Stimulated activated CD8-positive, alpha-beta memory T cell treated with anti-CD3 and anti-CD28 coated beads, Interleukin-12 subunit alpha, Interleukin-12 subunit beta, amount 100 ng/mL, for 4 hours (primary cell): ENCODE measurements at places on chromosomes 6 and 20.

GRCh38 chr20:9403448-9403847 is 110.9 kb upstream of the LAMP5 start:
- DNase-seq = no peak

- DNase-seq = no peak
Measured at GRCh38 chr6:142275236-142276006, 26.4 kb upstream of the ADGRG6 start.

DNA sequence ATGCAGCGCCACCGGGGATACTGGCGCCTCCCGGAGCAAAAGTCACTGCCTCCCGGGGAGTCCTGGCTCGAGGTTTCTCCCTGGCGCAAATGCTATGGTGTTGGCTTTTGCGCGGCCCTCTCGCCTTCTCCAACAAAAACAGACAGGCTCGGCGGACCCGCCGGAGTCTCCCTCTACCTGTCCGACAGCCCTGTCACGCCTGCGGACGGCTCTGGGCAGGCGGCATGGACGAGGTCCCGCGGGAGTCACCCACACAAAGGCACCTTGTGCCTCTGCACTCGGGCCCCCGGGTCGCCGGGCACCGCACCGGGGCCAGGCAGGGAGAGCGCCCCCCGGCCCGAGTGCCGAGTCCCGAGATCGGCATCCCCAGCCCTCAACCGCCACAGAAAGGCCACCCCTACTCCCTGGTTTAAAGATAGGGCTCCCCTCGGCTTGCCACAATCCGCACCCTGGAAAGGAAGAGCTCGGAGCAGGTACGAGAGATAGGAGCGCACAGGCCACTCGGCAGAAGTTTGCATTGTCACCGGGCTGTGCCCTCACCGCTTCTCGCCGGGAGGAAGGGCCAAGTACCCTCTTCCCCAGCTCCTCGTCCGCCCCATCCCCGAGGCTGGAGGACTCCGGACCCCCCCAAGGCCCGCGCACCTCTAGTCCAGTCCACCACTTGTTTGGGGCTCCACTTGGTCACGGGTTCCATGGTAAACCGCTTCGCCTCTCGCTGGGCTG is 903 bp downstream of the CNKSR3 start:
- DNase-seq = no peak

- DNase-seq = no peak
Measured at GRCh38 chr20:19692685-19693119, 65.4 kb upstream of the RIN2 start.

DNA sequence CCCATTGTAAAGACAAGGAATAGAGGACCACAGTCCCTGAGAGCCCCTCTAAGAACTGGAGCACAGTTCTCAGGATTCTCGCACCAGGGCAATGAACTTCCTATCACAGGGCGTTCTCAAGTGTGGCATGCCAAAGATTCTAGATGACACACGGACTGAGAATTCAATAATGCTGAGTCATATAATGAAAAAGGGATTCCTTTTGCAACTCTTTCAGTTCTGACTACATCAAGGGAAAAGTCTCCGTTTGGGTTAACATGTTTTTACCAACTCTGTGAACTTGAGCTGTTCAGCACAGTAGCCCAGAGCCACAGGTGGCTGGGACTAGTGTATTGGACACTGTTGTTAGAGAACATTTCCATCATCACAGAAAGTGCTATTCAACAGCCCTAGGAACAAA is 3.4 kb downstream of the MED20 start:
- DNase-seq = no peak

GRCh38 chr6:97939440-97940168 is 656.6 kb upstream of the MMS22L start:
- no peak for DNase-seq

GRCh38 chr20:2840967-2841531 is 504 bp downstream of the VPS16 start:
- no peak for DNase-seq

GRCh38 chr6:168457653-168457934 is 16.6 kb downstream of the SMOC2 start:
- DNase-seq = no peak

GRCh38 chr6:41163419-41163717 is 452 bp upstream of the TREM2 start:
- DNase-seq = no peak

GRCh38 chr6:152110886-152111820 is 303.7 kb downstream of the ESR1 start:
- DNase-seq = no peak
